ENCODE measurements at places on chromosomes 13 and 19.

- no peak for DNase-seq
Measured at GRCh38 chr13:103325672-103326071, 259.5 kb upstream of the SLC10A2 start.

DNA sequence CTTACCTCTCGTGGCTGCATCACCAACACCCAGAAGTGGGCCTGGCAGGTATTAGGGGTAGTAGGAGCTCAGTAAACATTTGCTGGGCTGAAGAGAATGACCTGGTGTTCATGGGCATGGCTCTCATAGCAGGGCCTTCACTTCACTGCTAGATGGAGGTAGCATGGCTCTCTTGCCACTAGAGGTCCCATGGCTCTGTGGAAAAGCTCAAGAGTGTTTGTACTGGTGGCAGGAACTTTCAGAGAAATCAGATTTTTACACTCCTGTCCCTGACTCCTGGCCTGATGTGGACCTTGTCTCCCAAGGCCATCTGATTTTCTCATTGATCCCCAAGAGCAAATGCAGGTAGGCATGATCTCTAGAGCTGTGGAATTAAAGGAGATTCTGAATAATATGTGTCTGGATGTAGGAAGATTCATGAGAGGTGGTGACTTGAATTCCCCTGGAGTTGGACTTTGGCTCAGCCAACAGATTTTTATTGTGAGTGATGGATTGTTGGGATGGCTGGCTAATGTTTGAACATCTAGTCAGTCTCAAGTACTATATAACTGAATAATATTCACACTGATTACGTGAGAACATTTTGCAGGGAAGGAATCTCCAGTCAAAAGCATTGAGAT lies 5.7 kb downstream of the ZNF574 start:
- no peak for DNase-seq

GRCh38 chr19:36113894-36114720 lies 568 bp downstream of the POLR2I start:
- DNase-seq = peak; percentile 36

GRCh38 chr13:58782736-58783135 lies 1151.2 kb downstream of the PCDH17 start:
- DNase-seq = no peak

GRCh38 chr13:97474349-97474980 lies 40.5 kb downstream of the RAP2A start:
- no peak for DNase-seq

GRCh38 chr13:44842158-44842557 lies 147.1 kb downstream of the NUFIP1 start:
- no peak for DNase-seq

DNA sequence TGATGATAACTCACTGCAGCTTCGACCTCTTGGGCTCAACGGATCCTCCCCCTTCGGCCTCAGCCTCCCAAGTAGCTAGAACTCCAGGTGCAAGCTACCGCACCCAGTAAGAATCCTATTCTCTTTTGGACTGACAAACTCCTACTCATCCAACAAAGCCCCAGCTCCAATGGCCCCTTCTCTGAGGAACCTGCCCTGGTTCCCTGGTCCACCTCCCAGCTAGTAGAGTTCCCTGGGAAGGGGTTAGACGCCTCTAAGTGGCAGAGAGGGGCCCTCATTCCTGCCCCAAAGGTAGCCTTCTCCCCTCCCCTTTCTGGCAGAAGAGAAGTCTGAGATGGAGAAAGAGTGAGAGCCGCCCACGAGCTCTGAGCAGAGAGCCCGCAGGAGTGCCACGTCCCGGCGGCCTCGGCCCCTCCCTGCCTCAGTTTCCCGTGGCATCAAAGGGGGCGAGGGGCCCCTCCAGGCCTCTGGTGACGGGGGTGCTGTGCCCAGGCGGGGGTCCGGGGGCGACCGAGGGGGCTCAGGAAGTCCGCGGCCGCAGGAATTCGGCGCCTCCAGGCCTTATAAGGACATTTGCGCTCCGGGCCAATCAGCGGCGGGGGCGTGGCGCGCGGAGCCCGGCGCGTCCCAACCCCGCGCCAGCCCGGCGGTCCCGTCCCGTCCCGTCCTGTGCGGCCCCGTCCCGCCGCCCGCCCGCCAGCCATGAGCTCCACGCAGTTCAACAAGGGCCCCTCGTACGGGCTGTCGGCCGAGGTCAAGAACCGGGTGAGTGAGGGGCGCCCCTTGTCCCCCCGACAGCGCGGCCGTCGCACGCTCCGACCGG lies at the start of gene CNN2:
Gene CNN2 (plus strand): TSS at position 649 of the 823 bp plus-strand sequence. CDS start 54 bp downstream, at position 703.
- DNase-seq = no peak

DNA sequence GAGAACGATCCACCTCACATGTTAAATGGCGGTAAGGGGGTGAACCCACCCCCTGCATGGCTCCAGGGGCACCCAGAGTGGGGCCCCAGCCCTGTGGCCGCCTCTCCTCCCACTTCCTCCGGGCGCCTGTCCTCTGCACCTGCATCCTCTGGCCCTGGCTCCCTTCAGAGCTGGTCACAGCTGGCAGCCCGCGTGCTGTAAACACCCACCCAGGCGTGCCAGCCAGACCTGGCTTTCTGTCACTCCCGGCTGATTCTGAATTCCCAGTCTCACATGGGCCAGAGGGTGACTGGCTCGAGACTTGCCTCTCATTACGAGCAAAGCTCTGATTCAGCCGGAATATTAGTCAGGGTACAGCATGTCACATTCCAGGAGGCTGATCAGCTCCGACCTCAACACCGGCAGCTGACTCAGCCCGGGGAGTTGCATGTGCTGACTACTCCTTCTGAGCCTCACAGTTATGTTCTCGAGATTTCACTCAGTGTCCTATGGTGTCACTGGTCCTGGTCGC lies 75.1 kb downstream of the GNG7 start:
- DNase-seq = peak; percentile 63

DNA sequence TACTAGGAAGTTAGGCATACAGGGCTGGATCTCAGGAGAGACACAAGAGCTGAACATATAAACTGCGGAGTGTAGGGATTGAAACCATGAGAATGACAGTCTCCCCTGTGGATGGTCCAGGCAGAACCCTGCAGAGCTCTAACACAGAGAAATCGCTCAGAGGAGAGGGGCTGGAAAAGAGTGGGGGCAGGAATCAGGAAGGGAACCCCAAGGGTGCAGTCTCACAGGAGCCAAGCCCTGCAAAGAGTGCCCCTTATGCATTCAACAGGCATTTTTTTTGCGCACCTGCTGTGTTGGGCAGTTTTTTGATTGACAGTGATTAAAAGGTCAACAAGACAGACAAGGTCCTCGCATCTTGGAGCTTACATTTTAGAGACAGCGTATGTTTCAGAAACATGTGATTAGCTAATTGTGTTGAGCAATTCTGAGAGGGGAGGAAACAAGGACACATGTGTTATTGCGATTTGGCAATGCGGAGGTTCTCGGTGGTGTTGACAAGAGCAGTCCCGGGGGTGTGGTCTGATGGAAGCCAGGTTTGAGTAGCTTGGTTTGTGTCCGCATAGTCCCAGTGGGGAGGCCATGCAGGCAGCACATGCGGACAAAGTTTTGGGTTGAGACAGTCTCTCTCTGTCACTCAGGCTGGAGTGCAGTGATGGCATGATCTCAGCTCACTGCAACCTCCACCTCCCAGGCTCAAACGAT lies 182.6 kb upstream of the IRS2 start:
- DNase-seq = no peak

GRCh38 chr19:16457954-16458331 lies 13.8 kb downstream of the EPS15L1 start:
- DNase-seq = no peak

GRCh38 chr19:14540741-14541525 lies 11.5 kb downstream of the TECR start:
- DNase-seq = no peak

DNA sequence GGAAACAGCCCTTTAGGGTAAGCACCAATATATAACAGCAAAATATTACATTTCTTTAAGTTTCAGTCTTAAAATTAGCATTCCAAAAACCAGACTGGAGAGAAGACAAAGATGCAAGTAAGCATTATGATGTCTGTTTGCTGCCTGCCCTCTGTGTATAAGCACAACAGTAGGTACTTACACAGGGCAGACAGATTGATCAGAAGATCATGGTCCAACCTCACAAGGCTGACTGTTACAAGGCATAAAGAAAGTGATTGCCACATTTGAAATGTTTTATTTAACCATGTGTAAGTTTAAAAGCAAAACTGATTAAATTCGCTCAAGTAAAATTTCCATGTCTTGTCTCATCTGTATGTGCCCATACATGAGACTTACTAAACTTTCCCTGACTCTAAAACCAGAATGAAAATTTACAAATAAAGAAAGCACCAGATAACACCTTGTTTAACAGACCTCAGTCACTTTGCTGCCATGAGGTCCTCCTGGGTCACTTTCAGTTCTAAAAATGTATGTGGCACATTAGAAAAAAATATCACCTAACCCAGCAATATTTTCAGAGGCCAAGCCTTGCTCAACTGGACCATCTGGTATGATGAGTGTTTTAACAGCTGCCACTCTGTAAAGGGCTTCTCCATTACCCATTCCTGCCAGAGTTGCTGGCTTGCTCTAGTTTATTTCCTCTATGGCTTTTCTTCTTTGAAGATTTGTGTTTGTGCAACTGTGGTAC lies 297.0 kb downstream of the RBM26 start:
- DNase-seq = no peak

DNA sequence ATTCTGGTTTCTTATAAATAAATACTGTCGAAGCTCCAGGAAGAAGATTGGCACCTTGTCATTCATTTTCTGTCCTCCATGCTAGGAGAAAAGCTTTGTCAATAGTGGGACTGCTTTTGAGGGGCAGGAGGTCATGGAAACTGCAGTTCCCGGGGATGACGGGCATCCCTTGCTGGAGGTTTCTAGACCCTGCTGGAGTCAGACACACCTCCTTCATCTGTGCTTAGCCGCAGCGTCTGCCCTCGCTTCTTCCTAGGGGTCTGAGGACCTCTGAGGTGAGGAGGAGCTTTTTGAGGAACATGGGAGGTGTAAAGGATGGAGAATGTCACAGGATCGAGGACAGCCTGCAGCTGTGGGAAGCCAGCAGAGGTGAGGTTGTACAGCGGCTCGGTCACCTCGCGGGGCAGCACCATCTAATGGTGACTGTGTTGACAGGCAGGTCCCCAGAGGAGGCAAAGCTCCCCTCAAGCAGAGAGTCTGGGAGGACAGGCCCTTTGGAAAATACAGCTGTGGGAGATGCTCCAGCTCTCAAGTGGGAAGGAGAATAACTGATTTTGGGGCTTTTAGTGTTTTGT lies 172.7 kb upstream of the RNF113B start:
- no peak for DNase-seq

DNA sequence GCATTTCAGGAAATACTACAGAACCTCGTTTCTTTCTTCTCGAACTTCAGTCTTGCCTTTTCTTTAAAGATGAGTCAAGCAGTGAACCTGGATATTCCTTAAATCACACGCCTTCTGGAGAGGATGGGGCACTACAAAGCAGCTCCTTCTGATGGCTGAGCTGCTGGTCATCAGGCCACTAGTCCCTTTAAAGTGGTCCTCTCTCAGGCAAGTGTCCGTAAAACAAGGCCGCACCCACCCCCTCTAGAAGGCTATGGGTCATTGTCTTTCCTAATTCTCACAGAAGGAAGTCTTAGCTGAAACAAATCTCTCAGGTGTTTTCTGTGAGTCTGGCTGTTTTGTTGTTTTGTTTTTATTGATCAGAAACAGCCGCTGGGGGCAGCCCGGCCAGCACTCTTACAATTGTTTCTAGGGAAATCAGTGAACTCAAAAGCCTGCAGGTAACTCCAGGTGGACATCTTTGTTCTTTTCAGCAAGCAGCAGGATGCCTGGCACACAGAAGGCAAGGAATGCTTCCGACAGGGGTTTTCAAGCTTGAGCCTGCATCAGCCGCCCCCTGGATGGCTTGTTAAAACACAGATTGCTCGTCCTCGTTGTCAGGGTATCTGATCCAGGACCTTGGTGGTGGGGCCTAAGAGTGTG lies 45.4 kb downstream of the MBNL2 start:
- DNase-seq = no peak

DNA sequence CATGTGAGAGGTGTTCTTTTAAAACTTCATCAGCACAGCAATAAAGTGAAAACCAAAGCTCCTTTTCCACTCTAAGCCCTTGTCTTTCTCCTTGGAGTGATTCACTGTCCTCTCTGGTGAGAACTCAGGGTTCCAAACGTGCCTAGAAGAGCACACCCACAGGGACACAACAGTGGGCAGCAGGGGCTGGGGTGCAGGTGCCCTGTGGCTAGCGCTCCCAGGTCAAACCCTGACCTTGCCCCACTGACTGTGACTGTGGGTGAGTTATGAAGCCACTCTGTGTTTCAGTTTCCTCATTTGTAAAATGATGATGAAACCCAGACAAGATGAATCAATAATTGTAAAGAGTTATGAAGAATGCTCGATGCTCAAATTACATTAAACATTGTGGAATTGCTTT lies 37.6 kb upstream of the IGFL1 start:
- no peak for DNase-seq

GRCh38 chr13:72643311-72643989 lies 84.0 kb downstream of the MZT1 start:
- DNase-seq = peak; percentile 9

GRCh38 chr13:32408296-32409000 lies 19.5 kb downstream of the N4BP2L1 start:
- DNase-seq = no peak

- no peak for DNase-seq
Measured at GRCh38 chr19:38700350-38700901, 43.8 kb downstream of the CAPN12 start.

DNA sequence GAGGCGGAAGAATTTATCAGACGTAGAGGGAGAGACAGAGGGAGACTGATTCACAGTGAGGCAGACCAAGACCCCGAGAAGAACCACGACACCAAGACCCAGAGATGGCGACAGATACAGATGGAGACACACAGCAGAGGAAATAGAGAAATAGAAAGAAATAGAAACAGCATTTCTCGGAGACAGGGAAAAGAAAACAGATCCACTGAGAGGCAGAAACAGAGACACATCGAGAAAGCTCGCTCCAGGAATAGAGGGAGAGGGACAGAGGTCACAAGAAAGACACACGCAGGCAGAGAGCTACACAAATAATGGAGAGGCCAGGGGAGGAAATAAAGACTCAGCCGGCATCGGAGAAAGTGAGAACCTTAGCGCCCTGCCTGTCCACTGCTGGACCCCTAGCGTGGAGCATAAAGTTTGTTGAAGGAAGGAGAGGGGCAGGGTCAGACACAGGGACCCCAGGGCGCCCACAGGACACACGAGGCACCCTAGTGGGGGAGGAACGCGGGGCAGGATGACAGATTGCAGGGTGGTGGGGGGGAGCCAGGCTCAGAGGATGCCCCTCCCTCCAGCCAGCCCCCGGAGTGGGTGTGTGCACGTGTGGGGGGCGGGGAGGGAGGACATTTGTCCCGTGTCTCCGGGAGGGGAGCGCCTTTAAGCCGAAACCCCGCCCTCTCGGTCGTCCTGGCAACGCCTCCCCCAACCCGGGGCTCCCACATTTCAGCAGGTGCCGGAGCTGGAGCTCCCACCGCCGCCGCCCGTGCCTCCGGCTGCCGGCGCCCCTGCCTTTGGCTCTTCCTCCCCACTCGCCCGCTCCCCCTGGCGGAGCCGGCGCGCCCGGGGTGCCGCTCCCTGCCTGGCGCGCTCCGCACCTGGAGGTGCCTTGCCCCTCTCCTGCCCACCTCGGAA lies at the start of gene PRKCG:
Gene PRKCG (plus strand): TSS at position 716 of the 909 bp plus-strand sequence. CDS start 298 bp downstream, outside the sequence.
- no peak for DNase-seq

- DNase-seq = no peak
Measured at GRCh38 chr13:67372868-67373464, 142.8 kb upstream of the PCDH9 start.

Data from putamen (tissue), 1 donor.